Hematopoietic multipotent progenitor cell treated with erythropoietin and hydrocortisone succinate and interleukin-3 and kit ligand, for 8 days (in vitro differentiated cells): ENCODE measurements at places on chromosomes 7 and 10.
A peak's percentile ranks its signal among the peaks of the same experiment; 100 is the strongest.

DNA sequence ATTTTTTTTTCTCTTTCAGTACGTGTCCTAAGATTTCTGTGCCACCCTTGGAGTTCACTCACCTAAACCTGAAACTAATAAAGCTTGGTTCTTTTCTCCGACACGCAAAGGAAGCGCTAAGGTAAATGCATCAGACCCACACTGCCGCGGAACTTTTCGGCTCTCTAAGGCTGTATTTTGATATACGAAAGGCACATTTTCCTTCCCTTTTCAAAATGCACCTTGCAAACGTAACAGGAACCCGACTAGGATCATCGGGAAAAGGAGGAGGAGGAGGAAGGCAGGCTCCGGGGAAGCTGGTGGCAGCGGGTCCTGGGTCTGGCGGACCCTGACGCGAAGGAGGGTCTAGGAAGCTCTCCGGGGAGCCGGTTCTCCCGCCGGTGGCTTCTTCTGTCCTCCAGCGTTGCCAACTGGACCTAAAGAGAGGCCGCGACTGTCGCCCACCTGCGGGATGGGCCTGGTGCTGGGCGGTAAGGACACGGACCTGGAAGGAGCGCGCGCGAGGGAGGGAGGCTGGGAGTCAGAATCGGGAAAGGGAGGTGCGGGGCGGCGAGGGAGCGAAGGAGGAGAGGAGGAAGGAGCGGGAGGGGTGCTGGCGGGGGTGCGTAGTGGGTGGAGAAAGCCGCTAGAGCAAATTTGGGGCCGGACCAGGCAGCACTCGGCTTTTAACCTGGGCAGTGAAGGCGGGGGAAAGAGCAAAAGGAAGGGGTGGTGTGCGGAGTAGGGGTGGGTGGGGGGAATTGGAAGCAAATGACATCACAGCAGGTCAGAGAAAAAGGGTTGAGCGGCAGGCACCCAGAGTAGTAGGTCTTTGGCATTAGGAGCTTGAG, at the start of gene CFTR:
Gene CFTR (plus strand): TSS at position 801 of the 830 bp plus-strand sequence. CDS start 70 bp downstream, outside the sequence.
- no peak for DNase-seq

GRCh38 chr10:75394221-75394620, 7.3 kb downstream of the ZNF503 start:
- DNase-seq: no peak

DNA sequence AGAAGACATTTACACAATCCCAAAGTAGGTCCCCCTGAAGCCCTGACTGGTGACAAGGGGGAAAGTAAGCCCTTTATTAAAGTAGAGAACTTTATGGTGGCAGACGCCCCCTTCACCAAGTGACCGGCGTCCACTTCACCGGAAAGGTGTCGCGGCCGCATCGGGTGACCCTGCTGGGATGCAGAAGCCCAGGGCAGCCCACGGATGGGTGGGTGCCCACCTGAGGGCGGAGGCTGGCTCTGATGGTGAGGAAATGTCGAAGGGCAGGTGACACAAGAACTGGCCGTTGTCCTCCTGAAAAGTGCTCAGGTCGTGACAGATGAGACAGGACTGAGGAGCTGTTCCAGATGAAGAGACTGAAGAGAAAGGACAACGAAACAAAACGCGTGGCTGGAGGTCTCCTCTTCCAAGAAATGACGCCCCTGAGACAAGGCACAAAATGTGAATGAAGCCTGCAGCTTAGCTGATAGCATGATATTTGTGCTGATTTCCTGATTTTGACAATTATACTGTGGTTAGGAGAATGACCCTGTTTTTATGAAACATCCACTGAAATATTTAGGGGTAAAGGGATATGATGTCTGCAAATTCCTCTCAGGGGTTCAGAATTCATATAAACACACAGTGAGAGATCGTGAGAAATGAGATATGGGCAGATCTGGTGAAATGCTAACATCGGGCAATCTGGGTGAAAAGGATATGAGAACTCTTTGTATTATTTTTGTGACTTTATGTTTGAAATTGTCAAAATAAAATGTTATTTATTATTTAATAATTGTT, 123.9 kb downstream of the PRKAG2 start:
- no peak for DNase-seq

- peak; percentile 85 for DNase-seq
Measured at GRCh38 chr10:98404571-98405359, 10.2 kb downstream of the PYROXD2 start.

- no peak for DNase-seq
Measured at GRCh38 chr7:143967398-143967797, 12.8 kb downstream of the OR2F1 start.

DNA sequence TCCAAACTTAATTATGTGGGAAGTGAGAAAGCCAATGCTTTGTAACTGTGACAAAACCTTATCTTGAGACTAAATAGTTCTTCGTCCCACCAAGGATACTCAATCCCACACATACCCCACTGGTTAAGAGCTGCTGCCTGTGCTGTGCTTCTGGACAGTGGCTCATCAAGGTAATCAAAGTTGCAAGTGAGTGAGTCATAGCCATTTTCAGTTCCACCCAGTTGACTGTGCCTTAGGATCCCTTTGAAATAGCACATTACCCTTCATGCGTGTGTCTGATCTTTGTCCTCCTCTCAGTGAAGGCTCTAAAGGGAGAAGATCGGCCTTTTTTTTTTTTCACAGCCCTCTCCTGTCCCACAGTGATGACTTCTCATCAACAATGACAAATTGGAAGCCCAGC, 706.0 kb upstream of the AUTS2 start:
- no peak for DNase-seq

GRCh38 chr10:77006836-77007511, 630.6 kb downstream of the KCNMA1 start:
- DNase-seq: no peak

- no peak for DNase-seq
Measured at GRCh38 chr10:132186488-132187429, at the start of gene DPYSL4. DPYSL4 (plus strand) TSS chr10:132186948; CDS start chr10:132187064, 116 bp downstream.

DNA sequence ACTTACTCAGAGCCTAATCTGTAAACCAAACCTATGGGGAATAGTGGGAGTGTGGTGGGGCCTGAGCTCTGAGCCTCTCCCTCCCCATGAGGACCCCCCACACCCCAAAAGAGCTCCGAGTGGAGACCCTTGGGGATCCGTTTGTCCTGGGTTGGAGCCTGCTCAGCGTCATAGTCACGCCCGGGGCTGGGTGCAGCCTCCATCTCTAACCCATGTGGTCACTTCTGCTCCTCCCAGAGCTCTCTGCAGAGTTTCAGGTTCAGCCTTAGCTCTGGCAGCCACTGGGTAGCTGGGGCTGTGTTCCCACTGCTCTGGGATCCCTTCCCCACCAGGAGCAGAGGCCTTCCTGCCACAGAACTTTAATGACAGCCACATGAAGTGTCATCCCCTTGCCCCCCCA, 25.9 kb downstream of the PFKFB3 start:
- DNase-seq: no peak

GRCh38 chr7:132211971-132212370, 364.3 kb downstream of the PLXNA4 start:
- no peak for DNase-seq

GRCh38 chr10:118918116-118918515, 111.4 kb upstream of the NANOS1 start:
- no peak for DNase-seq

- no peak for DNase-seq
Measured at GRCh38 chr10:76301950-76302349, 870.5 kb downstream of the LRMDA start.

- no peak for DNase-seq
Measured at GRCh38 chr10:90769946-90770841, 87.6 kb downstream of the HTR7 start.

DNA sequence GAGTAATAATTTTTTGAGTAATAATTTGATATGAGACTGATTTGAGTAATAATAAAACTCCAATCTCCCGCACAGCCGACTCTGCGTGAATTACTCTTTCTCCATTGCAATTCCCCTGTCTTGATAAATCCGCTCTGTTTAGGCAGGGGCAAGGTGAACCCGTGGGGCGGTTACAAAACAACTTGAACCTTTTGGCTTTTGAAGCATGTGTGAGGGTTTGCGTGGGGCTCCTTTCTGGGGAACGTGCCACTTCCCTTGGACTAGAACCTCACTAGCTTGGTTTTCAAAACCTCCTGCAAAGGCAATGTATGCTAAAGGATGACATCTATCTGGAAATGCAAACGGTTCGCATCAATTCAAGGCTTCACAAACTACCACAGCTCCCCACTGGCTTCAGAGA, 1.5 kb downstream of the CRPPA start:
- no peak for DNase-seq

DNA sequence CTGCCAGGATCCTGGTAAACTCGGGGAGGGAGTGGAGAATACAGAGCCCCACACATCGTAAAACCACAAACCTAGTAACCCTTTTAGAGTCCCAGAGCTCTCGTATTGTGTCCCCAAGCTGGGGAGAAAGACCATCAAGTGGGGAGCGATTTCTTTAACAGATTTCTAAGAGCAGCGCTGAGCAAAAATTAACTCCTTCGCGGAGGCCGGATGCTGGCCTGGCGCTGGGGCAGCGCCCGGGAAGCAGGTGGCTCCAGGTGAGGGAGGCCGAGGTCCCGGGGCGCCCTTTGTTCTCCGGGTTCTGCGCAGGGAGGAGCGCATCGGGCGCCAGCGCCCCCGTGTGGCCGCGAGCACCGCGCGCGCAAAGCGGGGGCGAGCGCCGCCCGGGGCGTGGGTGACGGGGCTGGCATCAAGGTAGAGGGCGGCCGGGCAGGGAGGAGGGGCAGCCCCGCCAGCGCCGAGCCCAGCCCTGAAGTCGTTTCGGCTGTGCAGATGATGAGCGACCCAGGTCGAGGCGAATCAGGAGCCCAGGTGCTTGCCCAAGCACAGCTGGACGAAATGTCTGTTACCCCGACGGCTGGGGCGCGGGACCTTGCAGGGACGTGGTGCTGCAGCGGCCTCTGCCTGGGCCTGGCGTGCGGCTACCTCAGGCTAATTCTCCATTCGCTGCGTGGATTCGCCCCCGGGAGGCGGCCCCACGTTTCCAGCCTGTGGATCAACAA, 10.4 kb upstream of the FGFR2 start:
- DNase-seq: peak; percentile 23

DNA sequence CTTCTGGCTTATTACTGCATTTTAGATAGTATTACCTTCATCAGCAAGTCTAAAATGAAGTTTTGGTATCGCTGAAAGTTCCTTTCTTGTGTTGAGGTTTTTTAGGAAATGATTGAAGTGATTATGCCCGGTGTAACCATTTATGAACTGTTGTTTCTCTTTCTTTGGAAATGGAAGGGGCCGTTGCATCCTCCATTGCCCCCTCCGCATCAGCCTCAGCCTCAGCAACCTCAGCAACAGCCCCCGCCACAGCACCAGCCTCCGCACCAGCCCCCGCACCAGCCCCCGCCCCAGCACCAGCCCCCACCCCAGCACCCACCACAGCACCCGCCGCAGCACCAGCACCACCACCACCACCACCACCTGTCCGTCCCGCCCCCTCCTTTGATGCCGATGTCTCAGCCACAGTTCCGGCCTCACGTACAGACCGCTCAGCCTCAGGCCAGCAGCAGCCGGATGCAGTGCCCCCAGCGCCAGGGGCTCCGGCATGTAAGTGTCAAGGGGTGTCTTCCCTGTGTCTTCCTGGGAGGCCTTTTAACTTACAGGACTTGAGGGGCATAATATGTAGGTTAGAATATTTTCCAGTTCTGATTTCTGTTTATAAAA, 72.6 kb downstream of the SHH start:
- DNase-seq: no peak

DNA sequence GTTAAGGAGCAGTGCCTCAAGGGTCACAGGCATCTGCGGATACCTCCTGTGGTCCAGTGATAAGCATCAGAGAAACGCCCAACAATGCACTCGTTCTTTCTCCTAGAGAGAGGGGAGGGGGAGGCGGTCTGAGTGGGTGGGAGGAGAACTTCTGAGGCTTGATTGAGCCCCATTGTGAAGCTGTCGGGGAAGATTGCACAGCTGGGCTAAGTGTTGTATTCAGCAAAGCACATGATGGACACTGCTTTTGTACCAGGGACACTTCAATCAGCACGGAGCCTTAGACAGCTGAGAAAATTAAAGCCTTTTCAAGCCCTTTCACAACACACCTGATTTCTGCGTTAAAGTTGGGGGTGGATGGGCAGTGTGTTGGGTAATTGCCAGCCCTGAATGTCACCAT, 230.3 kb upstream of the GHITM start:
- DNase-seq: no peak

GRCh38 chr7:44087911-44088838, 5.8 kb upstream of the POLM start:
- DNase-seq: no peak

DNA sequence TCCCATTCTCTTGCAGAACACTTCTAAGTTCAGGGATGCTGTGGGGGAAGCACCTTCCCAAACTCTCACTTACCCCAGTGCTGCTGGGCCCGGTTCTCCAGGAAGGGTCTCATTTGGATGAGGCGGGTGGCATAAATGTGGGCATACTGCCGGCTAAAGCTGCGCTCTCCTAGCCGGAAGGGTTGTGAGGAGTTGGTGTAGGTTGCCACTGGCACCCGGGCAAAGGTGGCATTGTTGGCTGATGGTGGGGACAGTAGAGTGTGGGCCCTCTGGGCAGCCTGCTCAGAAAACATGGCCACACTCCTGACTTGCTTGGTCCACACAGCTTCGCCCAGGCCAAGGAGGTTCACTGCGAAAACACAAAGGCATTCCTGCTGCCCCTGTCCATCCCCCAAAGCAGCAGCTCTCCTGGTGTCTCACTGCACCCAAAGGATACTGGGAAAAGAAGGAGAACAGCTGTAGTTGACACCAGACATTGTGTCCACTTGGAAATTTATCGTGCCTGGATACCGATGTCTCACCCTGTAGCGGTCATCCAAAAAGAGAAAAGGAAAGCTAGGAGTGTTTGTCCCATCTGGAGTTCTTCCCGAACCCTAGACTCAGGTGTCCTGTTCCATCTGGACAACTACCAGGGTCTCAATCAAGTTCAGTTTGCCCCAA, 1.5 kb downstream of the POLD2 start:
- DNase-seq: no peak

DNA sequence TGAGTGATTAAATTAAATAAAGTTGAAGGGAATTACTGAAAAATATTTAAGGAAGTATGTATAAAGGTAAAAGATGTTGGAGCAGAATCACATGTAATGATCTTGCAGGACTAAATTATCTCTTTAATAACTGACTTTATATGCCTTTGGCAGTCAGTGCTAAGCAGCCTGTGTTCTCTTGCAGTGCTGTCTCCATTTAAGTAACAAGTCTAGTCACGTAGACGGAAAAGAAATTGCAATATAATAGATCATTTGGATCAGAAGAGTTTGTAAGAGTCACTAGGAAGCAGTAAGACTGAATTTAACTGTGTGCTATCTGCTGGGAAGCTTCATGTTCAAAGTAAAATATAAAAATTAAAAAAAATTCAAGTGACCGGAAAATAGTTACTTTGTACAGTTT, 21.4 kb downstream of the BZW2 start:
- DNase-seq: no peak

DNA sequence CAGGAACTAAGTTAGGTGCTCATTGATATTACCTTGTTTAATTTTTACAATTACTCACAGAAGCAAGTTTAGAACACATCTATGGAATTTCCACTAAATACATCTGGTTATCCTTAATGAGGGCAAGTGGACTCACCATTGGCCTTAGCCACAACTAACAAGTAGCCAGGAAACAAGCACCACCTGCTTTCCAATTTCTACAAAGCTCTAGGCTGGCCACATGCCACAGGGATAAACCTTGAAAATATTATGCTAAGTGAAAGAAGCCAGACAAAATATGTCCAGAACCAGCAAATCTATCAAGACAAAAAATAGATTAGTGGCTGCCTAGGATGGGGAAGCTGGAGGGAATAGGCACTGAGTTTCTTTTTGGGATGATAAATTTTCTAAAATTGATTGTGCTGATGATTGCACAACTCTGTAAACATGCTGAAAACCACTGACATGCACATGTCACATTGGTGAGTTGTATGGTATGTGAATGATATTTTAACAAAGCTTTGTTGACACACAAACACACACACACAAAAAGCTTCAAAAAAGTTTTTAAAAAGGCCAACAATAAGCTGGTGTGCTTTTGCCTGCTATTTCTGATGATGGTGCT, 179.4 kb downstream of the CPEB3 start:
- DNase-seq: no peak
